ENCODE measurements at places on chromosomes 5 and 9. TPM values are rescaled to one million over a fixed set of nuclear protein-coding genes. Genes with fewer than 3 reads are reported as not detected.

Gene HNRNPA0
- 40.1 TPM for total RNA-seq

Gene FOXD4
- 0.31 TPM for total RNA-seq

Gene LIX1
- 5.9 TPM for total RNA-seq

Gene SMIM33
- total RNA-seq = not detected

Gene SLC36A3
- not detected for total RNA-seq

Gene OTP
- not detected for total RNA-seq

Gene TMEM174
- not detected for total RNA-seq

Gene KIF20A
- 6.3 TPM for total RNA-seq

Gene CRHBP
- 2.8 TPM for total RNA-seq

Gene IL4
- total RNA-seq = not detected

Gene LCP2
- 1.3 TPM for total RNA-seq

Gene LCN1
- not detected for total RNA-seq

Gene NXNL2
- total RNA-seq = 0.94 TPM

Gene OGN
- total RNA-seq = 1.6 TPM

Gene SV2C
- total RNA-seq = 1.9 TPM

Gene TMC1
- 0.94 TPM for total RNA-seq

Gene TRMT10B
- total RNA-seq = 7.8 TPM

Gene C8G
- total RNA-seq = not detected

Gene RMRP
- total RNA-seq = 78,439 TPM

Gene CCNI2
- total RNA-seq = 0.94 TPM

Gene SH2D3C
- total RNA-seq = 11.3 TPM

Gene F2RL1
- 0.94 TPM for total RNA-seq

Gene SLC12A7
- 8.1 TPM for total RNA-seq

Measured in parietal lobe (tissue), 2 donors.